ENCODE measurements at places on chromosomes 11 and 22. TPM values are rescaled to one million over a fixed set of nuclear protein-coding genes. Genes with fewer than 3 reads are reported as not detected.
A peak's percentile ranks its signal among the peaks of the same experiment; 100 is the strongest.

Gene OR4A16
- total RNA-seq, result not detected

Gene SLC16A8
- total RNA-seq, result not detected

Gene EXT2
- 26.1 TPM for total RNA-seq

Gene SCGB2A2
- total RNA-seq, result not detected

DNA sequence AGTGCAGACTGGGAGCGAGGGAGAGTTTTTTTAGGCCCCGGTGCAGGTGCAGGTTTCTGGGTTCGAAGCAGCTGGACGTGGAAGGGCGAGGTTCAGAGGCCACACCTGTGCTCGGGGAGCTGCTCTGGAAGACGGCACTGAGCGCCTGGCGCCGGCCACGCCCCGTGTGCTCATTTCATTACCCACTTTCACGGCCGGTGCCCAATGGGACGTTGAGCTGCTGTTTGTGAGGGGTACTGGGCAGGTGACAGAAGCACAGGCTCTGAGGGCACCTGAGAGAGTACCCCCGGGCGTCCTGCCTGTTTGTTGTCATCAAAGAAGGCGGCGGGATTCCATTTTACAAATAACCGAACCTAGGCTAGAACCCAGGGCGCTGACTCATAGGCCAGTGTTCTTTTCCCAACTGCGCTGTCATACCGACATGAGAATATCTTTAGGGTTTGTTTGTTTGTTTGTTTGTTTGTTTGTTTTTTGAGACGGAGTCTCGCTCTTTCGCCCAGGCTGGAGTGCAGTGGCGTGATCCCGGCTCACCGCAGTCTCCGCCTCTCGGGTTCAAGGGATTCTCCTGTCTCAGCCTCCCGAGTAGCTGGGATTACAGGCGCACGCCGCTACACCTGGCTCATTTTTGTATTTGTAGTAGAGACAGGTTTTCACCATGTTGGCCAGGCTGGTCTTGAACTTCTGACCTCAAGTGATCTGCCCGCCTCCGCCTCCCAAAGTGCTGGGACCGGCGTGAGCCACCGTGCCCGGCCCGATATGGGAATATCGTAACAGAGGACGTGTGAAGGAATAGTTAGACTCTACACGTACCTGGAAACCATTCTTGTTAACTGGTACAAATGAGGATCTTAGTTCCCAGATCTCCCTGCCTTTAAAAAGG lies 16.6 kb upstream of the SPTBN2 start:
- no peak for DNase-seq

GRCh38 chr11:117668321-117668751 lies 128.7 kb downstream of the DSCAML1 start:
- no peak for DNase-seq

- DNase-seq, result no peak
Measured at GRCh38 chr11:96893988-96894387, 504.2 kb downstream of the JRKL start.

DNA sequence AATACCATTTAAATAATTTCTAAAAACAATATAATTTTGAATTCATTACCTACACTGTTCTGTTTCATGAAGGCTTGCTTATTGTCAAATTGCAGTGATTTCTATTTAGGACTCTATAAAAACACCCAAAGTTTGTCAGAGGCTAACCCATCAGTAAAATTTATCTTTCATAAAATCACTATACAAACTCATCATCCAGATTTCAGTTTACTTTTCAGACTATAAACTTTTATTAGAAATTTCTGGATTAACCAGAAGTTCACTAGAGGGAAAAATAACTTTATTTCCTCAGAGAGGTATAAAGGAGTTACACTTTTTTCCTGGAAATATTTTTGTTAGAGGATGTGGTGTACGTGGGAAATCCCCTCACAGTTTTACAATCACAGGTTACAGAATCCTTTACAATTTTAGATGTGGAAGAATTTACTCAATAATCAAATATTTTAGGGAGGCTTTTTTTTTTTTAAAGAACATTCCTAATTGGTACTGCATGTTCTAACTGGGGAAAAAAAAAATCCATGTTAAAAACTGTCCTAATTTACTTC lies 176.7 kb downstream of the SWAP70 start:
- DNase-seq, result no peak

DNA sequence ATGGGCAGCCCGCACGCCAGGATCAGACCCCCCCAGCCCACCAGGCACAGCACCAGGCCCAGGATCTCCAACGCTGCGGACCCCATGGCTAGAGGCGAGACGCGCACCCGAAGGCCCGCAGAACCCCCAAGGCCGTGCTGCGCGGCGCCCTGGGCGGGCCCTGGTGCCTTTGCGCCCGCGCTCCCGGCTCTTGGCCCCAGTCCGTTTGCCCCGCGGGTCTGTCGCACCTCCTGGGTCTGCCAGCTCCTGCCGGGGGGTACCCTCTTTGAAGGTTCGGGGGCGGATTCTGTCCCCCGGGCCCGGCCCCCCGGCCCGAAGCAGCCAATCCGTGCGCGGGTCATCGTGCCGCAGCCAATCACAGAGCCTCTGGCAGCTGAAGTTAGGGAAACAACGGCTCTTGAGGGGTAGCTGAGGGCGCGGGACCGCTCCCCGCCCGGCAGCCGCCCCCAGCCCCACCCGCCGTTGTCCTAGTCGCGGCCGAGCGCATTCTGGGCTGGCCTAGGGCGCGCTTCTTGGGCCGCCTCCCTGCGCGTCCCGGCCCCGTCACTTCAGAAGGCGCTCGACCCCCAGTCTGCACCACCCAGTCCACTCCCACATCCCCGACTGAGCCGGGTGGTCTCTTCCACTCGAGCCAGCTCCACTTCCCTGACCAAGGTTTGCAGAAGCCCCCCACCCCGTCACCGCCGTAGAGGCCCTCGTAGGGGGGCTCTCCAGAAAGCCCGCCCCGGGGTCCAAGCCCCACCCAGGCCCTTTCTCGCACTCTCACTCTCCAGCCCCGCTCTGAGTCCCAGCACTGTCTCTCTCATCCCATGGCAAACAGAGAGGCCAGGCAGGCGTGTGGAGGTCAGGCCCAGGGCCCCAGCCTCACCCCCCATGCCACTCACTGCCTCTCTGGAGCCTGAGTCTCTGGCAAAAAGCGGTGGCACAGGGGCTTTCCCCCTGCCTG lies at the start of gene CLDN5:
Gene CLDN5 (minus strand): TSS at position 241 of the 946 bp plus-strand sequence. CDS start 155 bp downstream, at position 86.
- DNase-seq, result peak; percentile 69

- no peak for DNase-seq
Measured at GRCh38 chr11:104772806-104773241, 125.4 kb downstream of the CASP12 start.

GRCh38 chr11:97000481-97000880 lies 610.7 kb downstream of the JRKL start:
- no peak for DNase-seq
